ENCODE measurements at places on chromosomes 16 and 17.

- no peak for DNase-seq
These were observed 179.6 kb upstream of the IRX3 start for GRCh38 chr16:54466233-54466632.

DNA sequence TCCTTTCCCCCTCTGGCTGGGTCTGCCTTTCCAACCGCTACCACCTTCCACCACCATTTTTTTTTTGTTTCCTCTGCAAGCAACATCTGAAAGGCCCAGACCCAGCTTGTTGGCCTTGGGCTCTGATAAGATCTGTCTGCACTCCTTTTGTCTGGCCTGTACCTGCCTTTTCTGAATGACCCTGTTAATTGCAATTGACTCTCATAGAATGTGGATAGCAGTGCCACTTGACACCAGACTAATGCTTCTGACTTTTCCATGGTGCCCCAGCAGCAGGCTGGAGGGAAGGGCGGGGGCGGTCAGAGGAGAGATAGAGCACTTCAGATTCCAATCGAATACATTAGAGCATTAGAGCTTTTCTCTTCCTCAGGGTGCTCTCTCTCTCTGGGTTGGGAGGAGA lies 538.9 kb downstream of the WWOX start:
- DNase-seq = no peak

DNA sequence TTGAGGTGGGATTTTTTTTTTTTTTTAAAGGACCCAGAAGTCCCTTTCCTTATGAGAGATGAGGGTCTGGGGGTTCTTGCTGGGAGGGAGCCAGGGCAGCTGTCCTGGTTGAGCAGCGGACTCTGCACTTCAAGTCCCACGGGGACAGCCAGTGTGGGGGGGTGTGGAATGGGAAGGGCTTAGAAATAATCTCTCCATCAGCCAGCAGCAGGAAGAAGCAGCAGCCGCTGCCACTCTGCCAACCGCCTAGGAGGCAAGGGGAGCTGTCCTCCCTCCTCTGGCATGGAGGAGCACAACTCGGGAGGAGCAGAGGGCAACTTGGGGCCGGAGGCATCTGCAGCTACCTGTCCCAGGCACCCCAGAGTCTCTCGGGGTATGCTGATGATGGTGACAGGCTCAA lies at the start of gene KCNG4:
KCNG4 (minus strand) TSS at position 104 of the 400 bp plus-strand sequence. CDS start 2,527 bp downstream, outside the sequence.
- no peak for DNase-seq

GRCh38 chr16:65760874-65761273 lies 605.6 kb upstream of the CDH5 start:
- DNase-seq = no peak

- no peak for DNase-seq
These were observed 352.6 kb downstream of the SEC14L1 start for GRCh38 chr17:77493238-77493820.

GRCh38 chr17:70230850-70231640 lies 61.7 kb downstream of the KCNJ2 start:
- DNase-seq = no peak

DNA sequence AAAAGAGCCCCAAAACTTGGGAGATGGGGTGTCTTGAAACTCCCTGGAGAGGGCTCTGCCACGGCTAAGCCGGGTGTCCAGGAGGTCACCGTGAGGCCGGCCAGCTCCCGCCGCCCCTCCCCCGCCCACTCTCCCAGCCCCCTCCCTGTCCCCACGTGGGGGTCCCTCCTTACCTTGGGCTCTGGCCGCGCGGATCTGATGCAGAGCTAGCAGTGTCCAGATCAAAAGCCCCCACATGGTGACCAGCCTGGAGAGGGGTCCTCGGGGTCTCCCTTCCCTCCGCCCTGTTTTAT lies 447 bp downstream of the SDK2 start:
- DNase-seq = no peak

DNA sequence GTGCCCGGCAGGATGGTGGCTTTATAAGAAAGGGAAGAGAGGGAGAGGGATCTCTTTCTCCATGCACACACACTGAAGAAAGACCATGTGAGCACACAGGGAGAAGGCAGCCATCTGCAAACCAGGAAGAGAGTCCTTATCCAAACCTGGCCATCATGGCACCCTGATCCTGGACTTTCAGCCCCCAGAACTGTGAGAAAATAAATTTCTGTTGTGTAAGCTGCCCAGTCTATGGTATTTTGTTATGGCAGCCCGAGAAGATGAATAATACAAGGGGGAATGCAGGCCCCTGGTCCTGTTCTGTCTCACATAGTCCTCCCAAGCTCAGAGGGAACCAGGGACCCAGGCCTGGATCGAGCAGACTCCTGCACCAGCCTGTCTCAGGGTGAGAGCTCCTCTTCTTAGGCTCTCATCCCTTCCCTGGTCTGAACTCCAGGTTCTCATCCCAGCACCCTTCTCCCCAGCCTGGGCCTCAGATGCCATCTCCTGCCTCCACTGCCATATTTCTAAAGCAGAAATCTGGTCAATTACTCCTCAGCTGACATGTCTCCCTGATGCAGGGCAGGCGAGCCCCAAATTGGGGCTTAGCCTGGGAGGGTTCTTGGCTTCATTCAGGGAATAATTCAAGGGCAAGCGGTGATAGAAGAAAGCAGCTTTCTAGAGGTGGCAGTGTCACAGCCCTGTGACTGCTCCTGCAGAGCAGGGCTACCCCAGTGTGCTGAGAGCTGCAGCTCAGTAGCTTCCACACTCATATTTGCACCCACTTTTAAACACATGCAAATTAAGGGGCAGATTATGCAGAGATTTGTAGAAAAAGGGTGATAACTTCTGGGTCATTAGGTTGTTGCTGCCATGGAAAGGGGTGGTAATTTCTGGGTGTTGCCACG lies 28.8 kb downstream of the IGFBP4 start:
- DNase-seq = no peak

DNA sequence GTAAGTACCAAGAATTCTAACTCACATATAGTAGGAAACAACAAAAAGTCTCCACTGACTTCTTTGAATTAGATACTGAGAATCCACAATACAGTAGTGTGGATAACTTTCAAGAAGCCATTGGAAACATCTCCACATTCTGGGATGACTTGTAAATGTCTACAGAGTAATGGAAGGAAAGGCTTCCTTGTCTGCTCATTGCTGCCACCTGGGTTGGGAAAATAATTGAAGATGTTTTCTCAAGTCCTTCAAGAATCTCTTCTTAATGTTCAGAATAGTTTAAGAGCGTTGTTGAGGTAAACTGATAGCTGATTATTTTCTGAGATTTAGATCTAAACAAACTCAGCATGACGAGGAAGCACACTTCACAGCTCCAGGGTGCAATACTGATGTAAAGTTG lies 14.0 kb downstream of the CPSF4L start:
- DNase-seq = no peak

- no peak for DNase-seq
These were observed 8.8 kb upstream of the SUMO2 start for GRCh38 chr17:75191584-75191983.

DNA sequence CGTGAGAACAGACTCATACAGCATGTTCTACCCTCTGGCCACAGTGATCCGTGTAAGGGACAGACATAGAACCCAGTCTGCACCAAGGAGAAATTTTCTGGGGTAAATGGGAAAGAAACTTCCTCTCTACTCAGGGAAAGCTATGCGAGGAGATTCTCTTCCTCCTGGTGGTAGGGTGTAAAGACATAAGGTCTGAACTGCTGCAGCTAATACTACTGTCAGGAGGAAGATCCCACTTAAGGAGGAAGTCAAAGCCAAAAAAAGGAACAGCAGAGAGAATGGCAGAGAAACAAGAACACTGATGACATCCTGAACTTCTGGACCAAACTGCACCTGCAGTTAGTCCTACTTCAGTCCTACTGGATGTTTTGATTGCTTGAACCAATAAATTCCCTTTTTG lies 7.1 kb upstream of the TM4SF5 start:
- DNase-seq = no peak

DNA sequence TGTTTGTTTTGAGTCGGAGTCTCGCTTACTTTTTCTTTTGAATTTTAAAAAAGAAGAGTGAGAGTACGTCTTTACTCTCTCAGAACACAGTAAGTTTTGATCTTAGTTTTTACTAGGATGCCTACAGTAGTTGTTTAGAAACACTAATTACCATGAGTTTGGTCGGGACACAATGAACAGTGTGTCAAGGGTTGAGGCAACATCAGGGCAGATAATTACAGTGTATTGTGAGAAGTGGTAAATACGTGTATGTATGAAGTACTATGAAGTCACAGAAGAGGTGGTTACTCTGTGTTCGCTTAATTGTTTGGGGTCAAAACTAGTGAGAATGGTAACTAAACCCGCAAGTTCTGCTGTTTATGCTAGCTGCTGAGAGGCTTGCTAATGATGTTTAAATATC lies 18.2 kb downstream of the PAFAH1B1 start:
- no peak for DNase-seq

GRCh38 chr17:70563281-70563820 lies 394.0 kb downstream of the KCNJ2 start:
- DNase-seq = no peak

DNA sequence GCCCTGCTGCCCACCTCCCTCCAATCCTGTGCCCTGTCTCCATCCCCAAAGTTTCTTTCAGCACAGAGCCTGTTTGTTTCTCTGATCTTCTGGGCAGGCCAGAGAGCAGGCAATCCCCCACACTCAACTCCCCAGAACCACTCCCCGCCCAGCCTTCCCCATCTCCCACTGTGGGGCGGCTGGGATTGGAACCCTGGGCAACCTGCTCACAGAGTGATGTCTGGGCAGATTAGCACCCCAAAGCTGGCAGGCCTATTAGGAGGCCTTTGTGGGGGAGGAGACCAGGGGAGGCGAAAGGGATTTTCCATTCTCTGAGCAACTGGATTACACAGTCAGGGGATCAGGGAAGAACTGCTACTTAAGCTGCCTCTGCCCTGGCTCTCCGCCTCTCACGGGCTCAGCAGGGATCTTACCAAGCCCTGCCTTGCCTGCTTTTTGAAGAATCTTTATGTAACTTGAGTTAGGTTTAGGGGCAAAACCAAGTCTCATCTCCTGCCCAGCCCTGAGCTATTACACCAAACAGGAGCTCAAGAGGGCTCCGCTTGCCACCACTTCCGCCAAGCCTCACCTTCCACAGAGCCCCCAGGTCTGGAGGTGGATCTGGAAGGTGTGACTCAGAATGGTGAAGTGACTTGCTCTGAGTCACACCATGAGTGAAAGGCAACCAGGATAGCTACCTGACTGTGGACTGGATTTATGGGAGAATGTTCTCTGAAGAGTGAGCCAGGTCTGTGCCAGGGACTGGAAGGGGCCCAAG lies 16.0 kb upstream of the LHX1 start:
- no peak for DNase-seq

GRCh38 chr16:12655537-12655936 lies 148.2 kb downstream of the CPPED1 start:
- no peak for DNase-seq

- DNase-seq = no peak
These were observed 68.9 kb downstream of the NACA2 start for GRCh38 chr17:61522088-61522487.

DNA sequence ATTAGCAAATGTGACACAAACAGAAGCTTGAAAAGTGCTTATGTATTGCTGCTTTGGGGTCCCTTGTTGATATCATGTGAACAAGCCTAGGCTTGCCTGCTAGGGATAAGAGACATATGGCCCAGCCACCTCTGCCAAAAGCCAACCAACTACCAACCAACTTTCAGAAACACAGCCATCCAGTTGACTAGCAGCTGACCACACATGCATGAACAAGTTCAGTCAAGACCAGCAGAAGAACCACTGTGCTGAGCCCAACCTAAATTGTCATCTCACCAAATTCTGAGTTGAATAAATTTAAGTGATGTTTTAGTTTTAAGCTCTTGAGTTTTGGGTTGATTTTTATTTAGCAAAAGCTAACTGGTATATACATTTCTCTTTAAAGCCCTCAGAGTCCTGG lies 3.5 kb downstream of the ERN2 start:
- DNase-seq = no peak

- DNase-seq = no peak
These were observed 7.0 kb upstream of the FAAP100 start for GRCh38 chr17:81558941-81559806.

DNA sequence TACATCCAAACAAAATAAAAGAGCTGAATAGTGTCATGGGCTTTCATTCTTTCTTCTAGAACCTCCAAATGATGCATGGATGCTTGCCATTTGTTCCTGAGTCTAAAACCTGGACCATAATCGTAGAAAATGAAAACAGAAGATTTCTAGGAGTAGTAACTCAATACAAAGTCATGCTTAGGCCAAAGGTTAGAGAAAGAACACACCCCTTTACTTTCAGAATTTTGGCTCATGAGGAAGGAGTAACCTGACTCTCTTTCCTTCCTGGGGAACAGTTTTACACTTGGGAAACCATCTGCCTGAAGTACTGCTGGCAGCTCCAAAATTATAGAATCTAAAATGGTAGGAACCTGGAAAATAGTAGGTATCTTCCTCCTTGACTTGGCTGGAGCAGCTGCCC lies 137.2 kb downstream of the SNX11 start:
- DNase-seq = no peak

DNA sequence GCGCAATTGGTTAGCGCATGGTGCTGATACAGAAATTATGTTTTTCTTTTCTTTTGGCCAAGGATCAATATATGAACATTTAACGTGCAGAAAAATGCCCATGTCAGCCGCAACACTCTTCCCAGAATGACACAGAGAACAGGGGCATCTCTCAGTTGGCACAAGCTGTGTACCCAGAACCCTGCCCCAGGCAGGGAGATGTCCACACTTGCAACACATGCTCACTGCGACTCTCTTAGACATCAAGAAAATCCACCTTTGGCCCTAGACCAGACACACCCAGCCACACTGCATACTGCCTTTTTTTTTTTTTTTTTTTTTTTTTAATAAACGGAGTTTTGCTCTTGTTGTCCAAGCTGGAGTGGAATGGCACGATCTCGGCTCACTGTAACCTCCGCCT lies 17.0 kb downstream of the PITPNA start:
- DNase-seq = no peak

GRCh38 chr17:37256627-37257026 lies 119.2 kb upstream of the C17orf78 start:
- DNase-seq = no peak

DNA sequence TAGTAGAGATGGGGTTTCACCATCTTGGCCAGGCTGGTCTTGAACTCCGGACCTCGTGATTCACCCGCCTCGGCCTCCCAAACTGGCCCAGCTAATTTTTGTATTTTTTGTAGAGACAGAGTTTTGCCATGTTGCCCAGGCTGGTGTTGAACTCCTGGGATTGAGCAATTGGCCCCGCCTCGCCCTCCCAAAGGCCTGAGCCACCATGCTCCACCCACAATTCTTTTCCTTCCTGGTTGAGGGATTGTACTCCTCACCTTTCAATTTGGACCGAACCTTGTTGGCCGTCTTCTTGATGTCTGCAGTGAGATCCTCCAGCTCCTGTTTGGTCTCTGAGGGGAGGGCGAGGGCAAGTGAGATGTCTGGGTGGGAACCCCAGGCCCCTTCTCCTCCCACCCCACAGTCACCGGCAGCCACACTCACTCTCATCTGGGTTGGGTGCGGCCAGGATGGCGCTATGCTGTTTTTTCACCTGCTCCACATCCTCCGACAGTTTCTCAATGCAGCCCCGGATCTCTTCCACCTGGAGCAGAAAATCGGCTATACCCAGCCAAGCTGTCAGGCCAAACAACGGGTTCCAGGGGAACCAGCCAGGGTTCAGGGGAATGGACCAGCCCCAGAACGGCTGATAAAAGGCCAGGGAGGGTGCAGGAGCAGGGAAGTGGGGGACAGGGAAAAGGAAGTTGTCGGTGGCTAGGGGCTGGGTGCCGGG lies 9.6 kb downstream of the STX1B start:
- no peak for DNase-seq
